HEK293T (cell line): ENCODE measurements at places on chromosomes 6 and 20.

DNA sequence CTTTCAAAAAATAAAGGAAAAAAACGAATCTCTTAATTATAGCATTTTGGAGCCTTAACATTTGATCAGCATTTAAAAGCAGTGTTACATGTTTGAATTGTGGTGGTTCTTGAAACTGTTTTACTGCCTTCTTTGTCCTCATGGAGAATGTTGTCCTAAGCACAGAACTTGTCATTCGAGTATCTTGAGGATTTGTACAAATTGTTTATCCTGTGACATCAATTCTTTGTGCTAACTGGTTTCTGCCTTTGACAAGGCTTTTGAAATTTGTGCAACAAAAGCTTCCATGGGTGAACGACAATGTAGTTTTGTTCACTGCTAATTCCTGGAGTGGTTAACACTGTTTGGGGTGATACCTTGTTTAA, 130.8 kb downstream of the SCAF8 start:
- DNase-seq = no peak

DNA sequence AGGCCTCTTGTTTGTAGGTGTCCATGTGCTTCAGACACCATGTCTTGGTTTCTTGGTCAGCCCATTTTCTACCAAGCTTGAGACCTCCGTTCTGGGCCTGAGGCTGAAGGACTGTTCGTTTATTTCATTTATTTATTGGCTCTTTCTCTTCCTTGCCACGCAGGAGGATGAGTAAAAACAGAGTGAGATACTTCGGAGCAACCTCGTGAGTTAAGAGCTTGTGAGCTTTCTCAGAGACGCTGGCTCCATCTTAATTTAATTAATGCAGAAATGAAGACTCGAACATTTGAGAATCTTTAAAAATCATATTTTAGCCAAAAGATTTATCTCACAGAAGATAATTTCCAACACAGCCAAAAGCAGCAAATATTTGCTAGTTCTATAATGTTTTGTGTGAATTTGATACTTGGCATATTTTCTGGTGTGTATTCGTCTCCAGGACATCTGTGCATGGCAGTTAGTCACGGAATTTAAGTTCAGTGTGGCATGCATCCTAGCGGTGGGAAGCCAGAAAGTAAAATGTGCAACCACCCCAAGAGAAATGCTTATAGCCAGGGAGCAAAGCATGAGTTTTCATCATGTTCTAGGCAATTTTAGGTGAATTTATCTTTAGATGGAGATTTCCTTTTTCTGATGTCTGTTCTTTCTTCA, 76.0 kb downstream of the THBS2 start:
- no peak for DNase-seq

DNA sequence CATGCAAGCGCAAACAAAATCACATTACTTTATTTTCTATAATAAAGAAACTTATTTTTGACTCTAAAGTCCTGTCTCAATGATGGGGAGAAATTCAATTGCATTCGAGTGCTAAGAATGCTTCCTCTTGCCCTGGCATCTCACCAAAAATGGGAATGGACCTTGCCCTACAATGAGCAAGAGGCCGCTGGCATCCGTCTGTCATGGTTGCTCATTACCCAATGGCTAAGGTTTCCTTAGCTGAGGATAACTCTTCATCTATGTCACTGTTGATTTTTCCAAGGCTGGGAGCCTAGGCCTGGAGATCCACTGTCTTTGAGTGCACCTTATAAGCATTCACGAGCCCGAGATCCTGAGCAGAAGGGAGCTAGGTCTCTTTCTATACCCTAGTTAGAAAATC, 471.3 kb upstream of the NRSN1 start:
- no peak for DNase-seq

GRCh38 chr20:17822039-17822438, 122.3 kb downstream of the BANF2 start:
- DNase-seq = no peak

DNA sequence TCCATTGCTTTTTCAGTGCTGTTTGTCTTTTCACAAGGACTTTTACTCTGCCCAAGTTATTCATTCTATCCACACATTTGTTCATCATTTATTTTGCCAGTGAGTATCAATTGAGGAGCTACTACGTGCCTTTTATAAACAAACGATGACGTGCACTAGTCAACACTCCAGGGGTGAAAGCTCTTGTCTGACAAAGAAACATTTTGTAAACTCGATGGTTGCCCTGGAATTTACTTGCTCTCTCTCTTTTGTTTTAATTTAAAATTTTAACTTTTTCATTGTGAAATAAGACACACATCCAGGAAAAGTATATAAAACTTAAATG, 8.3 kb upstream of the MRPS18A start:
- DNase-seq = no peak

GRCh38 chr20:49052334-49052733, 6.2 kb downstream of the CSE1L start:
- DNase-seq = no peak

DNA sequence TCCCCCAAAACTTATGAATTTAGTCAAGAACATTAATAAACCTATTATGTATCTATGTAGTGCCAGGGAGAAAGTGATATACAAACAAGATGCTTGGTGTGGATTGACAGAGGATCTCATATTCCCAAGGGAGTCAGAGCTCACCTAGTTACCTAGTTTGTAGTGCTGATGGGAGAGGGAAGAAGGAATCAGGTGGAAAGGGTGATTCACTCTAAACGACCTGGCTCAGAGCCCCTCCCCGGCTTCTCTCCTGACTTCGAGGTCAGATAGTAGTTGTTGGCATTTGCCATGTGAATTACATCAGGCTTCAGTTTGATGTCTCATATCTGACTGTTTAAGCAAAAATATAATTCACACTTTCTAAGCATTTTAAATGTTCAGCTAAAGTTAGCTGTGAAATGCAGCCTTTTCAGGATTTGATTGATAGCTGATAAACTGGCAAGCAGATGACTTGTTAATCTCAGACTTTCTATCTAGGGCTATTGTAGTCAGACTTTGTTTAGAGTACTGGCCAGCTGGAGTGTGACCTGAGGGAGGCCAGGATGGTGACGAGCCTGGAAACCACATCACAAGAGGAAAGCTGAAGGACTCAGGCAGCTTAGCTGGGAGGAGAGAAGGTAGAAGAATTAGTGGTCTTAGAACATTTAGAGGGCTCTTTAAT, 123.7 kb downstream of the AKAP7 start:
- DNase-seq = no peak

- DNase-seq = no peak
These were observed 109.9 kb downstream of the NOL4L start for GRCh38 chr20:32474967-32475811.

DNA sequence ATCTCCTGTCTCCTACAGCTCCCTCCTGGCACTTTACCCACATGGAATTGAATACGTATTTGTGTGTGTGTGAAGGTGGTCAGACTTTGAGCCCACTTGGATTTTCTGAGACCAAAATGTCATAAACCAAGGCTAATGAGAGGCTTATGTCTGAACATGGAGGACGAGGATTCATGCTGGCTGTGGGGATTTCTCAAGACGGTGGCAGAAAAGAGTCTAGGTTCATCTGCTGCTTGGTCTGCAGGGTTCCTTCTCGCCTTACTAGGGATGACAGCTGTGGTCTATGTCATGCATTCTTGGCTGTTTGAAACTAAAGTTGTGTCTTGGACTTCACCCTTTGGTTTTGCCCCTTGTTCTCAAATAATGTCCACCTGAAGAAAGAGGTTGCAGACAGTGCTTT, 58.6 kb downstream of the FAM120B start:
- no peak for DNase-seq

- DNase-seq = no peak
These were observed 8.9 kb downstream of the VSTM2L start for GRCh38 chr20:37911838-37912281.

DNA sequence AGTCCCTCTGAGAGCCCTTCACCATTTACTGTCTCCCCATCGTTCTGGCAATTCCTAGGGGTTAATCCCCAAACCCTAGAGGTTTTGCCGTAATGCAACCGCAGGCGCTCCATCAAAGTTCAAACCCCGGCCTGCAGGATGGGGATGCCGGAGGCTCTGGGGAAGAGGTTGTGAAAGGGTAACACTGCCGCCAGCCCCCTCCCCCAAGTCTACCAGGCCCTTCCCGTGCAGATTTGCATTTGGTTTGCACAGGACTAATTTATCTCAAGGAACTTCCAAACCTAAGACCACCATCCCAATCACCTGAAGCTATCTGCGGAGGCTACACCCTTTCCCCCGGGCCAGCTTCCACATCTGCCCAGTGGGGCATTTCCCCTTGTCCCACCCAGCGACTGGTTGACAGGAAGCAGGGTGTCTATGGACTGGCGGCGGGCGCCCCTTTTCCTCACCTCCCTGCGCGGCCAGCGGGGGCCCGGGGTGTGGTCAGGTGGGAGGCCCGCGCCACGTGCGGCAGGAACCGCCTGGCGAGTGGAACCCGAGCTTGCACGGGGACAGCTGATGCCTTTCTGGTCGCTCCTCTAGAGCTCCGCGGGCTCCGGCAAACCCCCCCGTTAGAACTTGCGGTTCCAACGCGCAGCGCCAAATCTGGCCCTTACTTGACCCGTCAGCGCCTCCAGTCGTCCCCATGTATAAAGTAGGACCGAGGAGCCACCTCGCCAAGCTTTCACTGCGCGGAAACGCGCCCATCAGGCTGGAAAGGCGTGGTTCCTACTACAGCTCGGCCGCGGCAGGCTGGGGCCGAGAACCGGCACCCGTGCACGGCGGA, 9.4 kb upstream of the SLC4A11 start:
- DNase-seq = no peak

DNA sequence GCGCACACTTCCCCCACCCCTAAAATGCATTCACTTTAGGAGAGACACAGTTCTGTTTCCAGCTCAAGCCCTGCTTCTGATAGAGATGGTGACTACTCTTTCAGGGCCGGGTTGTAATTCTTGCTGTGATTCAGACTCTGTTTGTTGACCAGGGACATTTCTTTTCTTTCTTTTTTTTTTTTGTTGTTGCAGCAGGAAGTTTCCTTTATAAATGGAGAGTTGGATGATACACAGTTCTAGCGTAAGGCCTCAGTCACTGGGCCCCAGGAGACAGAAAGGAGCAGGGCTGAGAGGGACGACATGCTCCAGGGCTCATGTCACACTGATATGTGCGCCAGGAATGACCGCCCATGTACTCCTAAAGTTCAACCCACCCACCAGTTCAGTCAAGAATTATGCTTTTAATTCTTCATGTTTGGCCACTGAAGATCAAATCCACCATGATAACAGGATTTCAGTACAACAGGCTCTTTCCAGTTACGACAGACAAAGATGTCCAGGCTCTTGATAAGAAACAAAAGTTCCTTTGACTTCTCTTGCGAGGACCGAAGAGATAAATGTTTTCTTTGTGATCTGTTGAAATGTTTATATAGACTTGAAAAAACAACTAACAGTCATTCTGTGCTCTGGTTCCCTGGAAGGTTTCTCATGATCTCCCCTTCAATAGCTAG, 142.5 kb downstream of the CD164 start:
- DNase-seq = no peak

- DNase-seq = no peak
These were observed 13.7 kb downstream of the KCNS1 start for GRCh38 chr20:45087097-45087790.

GRCh38 chr6:32852844-32853540, 512 bp downstream of the TAP1 start:
- DNase-seq = no peak

DNA sequence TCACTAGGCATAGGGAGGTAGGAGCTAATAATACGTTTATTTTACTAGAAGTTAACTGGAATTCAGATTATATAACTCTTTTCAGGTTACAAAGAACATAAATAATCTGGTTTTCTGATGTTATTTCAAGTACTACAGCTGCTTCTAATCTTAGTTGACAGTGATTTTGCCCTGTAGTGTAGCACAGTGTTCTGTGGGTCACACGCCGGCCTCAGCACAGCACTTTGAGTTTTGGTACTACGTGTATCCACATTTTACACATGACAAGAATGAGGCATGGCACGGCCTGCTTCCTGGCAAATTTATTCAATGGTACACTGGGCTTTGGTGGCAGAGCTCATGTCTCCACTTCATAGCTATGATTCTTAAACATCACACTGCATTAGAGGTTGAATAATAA, 1.1 kb downstream of the HFE start:
- DNase-seq = no peak

DNA sequence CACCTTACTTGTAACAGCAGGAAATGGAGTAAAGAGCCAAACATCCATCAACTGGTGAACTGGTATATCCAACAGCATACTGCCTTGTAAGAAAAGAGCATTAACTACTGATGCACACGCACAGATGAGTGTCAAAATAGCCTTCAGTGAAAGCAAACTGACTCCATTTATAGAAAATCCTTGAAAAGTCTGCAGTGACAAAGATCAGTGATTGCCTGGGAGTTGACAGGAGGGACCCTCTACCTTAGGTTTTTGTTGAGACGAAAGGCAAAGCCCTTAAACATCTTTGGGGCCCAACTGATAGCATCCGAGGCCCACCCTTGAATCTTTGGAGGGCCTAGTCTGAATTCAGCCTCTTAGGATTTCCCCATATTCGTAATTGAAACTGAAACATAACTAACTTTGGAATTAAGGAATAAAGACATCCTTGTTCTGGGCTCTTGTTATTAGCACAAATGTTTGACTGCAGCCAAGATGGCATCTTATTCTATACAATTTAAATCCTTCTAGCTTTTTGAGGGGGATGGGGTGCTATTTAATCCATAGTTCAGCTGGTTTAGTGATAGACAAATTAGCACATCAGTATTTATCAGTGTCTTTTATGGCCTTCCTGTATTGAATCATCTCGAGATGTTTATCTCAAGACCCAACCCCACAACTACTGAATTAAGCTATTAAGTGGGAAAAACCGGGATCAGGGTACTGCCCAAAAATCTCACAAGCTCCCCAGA, 13.0 kb downstream of the FBXO5 start:
- no peak for DNase-seq

GRCh38 chr6:124223611-124224345, 420.1 kb downstream of the NKAIN2 start:
- no peak for DNase-seq

- DNase-seq = no peak
These were observed 8.1 kb downstream of the PTPN1 start for GRCh38 chr20:50518270-50518721.

- DNase-seq = peak; percentile 14
These were observed 612 bp downstream of the ADAT2 start for GRCh38 chr6:143449714-143450452.

DNA sequence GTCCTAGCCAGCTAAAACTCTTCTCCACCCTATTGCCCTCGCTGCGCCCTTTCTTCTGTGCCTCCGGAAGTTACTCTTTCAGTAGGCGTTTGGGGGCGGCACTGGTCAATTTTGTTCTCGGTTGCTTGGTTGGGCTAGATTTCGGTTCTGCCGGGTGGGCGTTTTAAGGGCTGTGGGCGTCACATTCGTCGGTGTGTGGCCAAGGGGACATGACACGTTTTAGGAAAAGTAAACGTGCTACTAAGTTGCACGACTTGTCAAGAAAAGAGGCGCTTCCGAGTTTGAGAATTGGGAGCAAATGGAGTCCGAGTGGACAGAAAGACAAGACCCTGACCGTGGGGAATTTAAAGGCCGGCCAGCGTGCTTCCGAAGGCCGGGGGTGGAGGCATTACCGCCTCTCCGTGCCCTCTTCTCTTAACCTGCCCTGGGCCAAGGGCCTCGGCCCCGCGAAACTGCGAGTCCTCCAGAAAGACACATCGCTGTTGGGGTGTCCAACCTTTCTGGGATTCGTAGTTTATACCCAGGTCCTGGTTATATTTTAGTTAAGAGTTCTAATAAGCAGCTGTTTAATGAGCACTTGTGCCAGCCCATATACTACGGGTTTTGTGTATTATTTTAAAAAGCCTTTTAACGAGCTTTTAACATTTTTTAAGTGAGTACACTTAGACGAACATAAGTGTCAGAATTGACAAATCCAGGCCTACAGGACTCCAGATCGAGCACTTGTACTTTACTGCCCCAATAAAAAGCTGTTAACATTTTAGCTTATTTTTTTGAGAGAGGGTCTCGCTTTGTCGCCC, 664 bp upstream of the BAG6 start:
- peak; percentile 88 for DNase-seq
